HAP-1 (cell line): ENCODE measurements at places on chromosomes 1 and 21.
A peak's percentile ranks its signal among the peaks of the same experiment; 100 is the strongest.

GRCh38 chr1:154716011-154716410 lies 108.0 kb upstream of the ADAR start:
- no peak for DNase-seq

DNA sequence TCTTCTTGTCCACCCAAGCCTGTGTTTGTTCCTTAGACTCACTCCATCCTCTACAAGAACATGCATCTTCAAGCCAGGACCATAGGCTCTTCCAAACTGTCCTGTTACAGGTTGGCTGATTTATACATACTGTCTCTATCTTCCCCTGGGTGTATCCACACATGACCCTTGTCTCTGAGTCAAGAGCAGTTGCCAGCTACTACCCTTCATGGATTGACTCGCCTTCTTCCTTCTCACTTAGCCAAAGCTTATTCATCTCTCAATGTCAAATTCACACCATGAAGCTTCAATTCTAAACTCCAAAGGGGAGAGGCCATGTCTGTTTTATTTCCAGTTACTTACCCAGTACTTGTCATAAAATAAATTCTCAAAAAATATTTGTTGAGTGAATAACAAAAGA lies 64.1 kb upstream of the CACHD1 start:
- DNase-seq: no peak

DNA sequence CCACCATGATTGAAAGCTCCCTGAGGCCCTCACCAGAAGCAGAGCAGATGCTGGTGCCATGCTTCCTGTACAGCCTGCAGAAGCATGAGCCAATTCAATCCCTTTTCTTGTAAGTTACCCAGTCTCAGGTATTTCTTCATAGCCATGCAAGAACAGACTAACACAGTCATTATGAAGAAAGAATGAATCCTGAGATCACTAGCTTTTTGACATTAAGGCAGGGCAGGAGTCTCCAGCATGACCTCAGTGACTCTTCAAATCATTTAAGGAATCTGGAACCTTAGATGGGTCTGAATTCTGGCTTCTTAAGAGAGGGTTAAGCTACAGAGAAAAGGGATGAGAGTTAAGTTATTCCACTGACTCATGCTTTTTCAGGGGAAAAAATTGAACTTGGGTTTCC lies 79.0 kb downstream of the PTPN14 start:
- DNase-seq: no peak

GRCh38 chr1:152179566-152179965 lies 20.5 kb upstream of the RPTN start:
- DNase-seq: no peak

DNA sequence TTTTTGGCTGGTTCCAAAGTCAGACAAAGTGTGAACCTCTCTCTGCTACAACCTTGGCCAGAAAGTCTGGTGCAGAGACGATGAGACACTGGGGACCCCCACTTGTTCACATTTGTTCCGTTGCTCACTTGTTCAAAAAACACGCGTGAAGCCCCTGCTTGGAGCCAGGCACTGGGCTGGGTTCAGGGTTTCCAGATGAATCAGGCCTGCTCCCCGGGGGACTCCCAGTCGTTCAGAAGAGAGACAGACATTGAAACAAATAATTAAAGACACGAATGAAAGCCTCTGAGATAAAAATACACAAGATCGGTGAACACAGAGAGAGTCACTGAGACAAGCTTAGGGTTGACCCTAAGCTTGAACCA lies 101.5 kb upstream of the RUNX3 start:
- DNase-seq: no peak

- DNase-seq: no peak
Observed at GRCh38 chr1:13593511-13594131, 10.0 kb downstream of the PDPN start.

DNA sequence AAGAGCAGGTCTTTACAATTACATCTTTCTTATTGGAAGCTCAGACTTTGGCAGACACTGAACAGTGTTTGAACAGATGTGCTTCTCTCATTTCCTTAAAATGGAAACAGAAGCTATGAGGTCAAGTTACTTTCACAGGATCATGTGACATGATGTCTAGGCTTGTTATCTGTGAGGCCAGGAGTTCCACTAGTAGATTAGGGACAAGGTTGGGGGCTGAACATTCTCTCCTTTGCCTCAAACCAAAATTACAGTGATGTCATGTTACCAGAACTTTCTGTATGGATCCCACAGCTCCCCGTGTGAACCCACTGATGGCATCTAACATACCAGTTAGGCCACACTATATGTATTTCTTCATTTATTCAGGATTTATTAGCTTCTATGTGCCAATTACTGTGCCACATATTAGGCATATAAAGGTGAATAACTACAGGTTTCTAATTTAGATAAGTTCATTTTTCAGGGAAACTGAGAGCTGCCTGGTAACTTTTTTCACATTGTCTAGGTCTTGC lies 6.0 kb downstream of the DYNLT5 start:
- DNase-seq: no peak

DNA sequence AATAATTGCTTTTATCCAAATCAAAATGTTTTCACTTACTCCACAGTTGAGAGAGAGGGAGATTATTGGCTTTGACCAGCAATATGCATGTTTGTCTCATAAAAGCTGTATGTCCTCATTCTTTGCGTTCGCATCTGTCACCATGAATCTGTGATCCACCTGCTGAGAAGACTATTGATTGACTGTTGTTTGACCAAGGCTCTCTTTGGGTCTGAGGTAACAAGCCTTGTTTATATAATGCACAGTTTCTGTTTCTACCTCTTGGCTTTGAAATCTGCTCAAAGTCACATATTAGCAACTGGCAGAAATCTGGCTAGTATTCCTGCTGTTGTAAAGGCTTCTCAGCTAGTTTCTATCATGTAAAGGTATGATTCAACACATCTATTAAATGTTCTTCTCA lies 157.0 kb downstream of the LYPLAL1 start:
- DNase-seq: no peak

DNA sequence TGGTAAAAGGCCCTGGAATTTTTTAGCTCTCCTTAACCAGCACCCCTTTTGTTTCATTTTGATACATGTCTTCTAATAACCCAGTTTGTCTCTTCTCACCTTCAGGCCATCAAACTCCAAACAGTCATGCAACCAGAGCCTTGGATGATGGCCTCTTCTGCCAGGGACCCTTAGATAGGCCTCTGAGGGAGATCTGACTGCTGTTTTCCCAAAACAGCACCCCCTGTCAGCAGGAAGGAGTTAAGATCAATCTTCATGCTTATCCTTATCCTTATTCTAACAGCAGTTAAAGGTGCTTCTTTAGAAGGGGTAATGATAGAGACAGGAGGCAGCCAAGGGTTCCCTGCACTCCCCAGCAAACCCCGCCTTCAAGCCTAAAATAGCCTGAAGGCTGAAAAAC lies 49.5 kb upstream of the VANGL1 start:
- DNase-seq: no peak

GRCh38 chr1:87129606-87130005 lies 199.1 kb upstream of the LMO4 start:
- DNase-seq: no peak

DNA sequence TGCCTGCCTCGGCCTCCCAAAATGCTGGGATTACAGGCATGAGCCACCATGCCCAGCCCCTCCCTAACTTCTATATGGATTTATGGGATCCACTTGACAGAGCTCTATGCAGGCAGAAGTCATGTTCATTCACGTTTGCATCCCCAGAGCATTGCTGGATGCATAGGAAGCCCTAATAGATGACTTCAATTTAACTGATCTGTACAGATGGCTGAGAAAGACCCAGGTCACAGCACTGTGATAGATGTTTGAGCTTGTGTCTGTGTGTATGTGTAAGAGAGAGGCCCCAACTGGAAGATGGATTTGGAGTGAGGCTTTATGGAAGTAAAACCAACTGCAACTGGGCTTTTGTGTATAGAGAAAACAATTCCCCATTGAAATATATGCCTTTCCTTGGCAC lies 30.9 kb upstream of the PLXNA2 start:
- no peak for DNase-seq

- no peak for DNase-seq
Observed at GRCh38 chr1:160204526-160205241, 500 bp upstream of the PEA15 start.

- DNase-seq: no peak
Observed at GRCh38 chr21:32908534-32908933, 117.2 kb upstream of the OLIG2 start.

DNA sequence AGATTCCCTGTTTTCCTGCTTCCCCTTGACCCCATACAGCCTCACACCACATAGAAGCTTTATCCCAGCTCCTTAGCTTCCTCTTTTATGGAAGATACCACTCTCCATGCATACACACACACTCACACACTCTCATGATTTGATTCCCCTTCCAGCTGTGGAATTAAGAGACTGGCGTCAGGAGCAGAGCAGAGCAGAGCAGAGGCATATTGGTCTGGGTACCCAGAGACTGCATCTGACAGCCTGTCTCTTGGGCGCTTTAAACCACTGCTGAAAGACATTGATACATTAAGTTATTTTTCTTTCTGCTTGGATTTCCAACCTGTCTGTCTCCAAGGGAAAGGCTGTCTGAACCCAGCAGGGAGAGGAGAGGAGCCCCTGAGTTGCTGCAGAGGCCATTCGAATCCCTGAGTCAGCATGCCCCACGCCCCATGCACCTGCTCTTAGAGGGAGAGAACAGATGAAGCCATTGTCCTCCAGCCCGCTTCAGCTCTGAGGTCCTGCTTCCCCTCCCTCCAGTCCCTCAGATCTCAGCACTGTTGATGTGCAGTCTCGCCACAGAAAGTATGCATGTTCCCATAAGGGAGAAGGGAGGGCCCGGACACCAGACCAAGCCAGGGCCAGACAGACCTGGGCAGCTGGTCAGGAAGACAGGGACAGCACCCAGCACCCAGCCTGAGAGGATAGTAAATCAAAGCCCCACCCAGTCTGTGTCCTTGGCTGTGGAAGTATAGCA lies 66.7 kb upstream of the GJB5 start:
- DNase-seq: no peak

- DNase-seq: no peak
Observed at GRCh38 chr1:14869187-14869586, 270.7 kb downstream of the KAZN start.

DNA sequence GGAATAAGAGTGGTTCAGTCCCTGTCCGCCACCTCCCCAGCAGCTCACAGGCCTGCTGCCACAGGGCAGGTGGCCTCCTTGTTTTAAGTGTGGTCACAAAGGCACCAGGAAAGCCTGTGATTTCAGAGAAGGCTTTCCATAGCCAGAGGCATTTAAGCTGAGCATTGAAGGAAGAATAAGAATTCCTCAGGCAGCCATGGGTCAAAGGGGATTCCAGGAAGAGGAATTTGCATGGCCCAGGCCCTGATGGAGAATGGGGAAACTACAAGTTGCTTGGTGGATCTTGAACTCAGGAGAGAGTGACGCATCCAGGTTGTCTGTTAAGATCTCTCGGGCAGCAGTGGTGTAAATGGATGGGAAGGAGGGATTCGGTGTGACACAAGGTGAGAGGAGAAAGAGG lies 66.7 kb downstream of the KLHDC7A start:
- no peak for DNase-seq

GRCh38 chr1:33268457-33268856 lies 12.2 kb downstream of the ZNF362 start:
- DNase-seq: no peak

- DNase-seq: no peak
Observed at GRCh38 chr1:58850636-58851035, 66.8 kb upstream of the JUN start.

GRCh38 chr1:39485046-39485803 lies 6.2 kb upstream of the BMP8A start:
- no peak for DNase-seq

DNA sequence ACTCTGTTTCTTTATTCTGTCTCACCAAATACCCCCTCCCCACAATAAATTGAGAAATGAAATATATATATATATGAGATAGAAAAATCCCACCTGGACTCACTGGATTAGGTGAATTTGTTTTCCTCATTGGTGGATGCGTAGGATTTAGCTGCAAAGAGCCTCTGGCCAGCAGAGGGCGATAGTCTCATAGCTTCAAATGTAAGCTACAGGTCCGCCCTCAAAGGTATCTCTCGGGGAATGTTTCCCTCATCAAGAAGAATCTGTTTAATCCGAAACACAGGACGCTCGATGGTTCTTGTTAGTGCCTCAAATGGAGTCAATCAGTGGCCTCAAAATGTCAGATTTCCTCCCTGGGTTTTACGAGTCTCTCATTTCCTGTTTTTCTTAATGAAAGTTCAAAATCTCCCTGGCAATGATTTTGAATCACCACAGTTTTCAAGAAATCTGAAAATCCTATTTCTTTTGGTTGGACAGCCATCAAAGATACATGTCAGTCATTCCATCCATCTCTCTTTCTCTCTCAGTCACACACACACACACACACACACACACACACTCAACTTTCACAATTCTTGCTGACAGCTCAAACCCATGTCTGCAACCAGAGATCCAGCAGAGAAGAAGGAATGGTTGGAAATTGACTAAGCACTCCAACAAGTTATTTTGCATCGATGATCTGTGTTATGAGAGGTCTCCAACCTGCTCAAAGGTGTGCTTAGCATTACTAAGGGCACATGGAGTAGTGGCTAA lies 13.9 kb upstream of the CAMK1G start:
- DNase-seq: peak; percentile 61

DNA sequence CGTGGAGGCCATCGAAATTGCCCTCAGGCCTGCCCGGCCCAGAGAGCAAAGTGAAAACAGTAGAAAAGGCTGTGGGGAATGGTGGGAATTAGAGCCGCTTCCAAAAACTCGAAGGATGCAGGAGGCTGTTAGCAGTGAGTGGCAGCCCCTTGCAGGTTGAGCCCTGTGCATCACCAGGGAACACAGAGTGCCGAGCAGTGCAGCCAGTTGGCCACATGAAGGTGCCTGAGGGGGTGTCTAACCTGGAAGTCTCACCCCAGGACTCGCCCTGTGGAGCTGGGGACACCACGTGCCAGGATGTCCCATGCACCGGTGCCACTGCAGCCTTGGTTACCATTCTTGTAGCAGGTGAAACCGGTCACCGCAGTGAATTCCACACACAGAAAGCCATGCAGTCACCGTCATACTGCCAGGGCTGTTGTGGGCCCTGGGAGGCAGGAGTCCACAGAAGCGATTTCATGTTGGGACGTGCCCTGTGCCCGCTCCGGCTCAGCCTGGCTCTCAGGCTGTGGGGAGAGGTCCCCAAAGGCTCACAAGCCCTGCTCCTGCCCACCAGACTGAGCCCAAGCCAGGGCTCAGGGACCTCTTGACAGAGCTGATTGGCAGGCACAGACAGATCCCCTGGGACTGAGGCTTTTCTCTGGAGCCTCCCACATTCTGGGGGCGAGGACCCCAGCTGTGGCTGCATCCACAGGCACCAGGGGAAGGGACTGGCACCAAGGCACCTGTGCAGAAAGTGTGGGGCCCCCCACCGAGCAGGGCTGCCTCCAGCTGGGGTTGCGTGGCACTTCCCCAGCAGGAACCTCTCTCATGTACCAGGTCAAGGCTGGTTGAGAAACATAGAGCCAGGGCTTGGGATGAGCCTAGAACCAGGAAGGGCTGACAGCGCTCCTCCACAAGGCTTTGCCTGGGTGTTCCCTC lies 16.7 kb upstream of the ACTRT2 start:
- no peak for DNase-seq

DNA sequence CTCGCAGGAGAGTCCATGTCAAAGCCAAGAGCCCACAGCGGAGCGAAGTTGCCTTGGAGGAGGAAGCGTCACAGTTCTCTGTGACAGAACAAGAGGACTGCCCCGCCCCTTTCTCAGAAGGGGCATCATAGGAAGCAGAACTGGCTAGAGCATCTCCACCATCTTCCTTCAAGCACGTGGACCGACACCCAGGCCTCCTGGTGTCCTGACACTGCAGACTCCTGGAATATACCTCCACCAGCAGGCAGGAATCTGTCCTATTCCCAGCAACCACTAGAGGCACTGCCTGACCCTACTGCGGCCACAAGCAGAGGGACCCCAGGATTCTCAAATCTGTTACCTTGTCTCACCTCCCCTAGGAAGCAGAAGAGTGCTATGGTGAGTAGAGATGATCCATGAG lies 37.8 kb downstream of the GPA33 start:
- DNase-seq: peak; percentile 48

GRCh38 chr1:17280894-17281293 lies 27.1 kb upstream of the PADI4 start:
- no peak for DNase-seq
